ENCODE measurements at places on chromosomes 2 and 18.

DNA sequence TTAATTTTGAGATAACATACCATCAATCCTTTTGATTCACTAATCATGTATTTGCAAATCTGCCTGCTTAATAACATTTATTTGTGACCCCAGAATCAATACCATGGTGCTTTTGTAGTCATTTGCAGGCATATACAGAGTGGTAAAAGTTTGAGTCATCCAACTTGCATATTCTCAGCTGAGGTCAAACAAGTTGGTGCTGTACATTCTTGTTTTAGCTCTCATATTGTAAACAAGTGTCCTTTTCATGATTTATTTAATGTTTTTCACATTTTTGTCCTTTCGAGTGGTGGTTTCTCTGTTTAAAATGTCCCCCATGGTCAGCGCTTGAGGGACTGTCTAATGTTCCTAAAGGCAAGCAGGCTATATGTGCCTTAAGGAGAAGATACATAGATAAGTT lies 17.5 kb downstream of the RAB27B start:
- DNase-seq, result no peak

- no peak for DNase-seq
These were observed 41.4 kb downstream of the FOSL2 start for GRCh38 chr2:28433935-28434599.

DNA sequence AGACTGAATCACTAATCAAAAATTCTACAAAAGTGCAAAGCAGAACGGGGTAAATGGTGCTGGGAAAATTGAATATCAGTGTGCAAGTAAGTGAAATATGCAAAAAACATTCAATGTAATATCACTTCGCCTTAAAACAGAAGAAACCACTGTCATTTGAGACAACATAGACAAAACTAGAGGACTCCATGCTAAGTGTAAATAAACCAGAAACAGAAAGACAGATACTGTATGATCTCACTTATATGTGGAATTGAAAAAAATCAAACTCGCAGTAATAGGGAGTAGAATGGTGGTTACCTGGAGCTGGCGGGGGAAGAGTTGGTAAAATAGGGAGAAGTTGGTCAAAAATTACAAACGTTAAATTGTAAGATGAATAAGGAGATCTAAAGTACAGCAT lies 1420.0 kb upstream of the CDH2 start:
- no peak for DNase-seq

- DNase-seq, result no peak
These were observed 24.8 kb downstream of the TNS1 start for GRCh38 chr2:217977840-217978535.

GRCh38 chr2:142914507-142915313 lies 37.2 kb downstream of the KYNU start:
- peak; percentile 35 for DNase-seq

GRCh38 chr2:230447036-230447435 lies 31.0 kb downstream of the SP100 start:
- no peak for DNase-seq

GRCh38 chr2:68839260-68839833 lies 31.9 kb downstream of the BMP10 start:
- DNase-seq, result no peak

DNA sequence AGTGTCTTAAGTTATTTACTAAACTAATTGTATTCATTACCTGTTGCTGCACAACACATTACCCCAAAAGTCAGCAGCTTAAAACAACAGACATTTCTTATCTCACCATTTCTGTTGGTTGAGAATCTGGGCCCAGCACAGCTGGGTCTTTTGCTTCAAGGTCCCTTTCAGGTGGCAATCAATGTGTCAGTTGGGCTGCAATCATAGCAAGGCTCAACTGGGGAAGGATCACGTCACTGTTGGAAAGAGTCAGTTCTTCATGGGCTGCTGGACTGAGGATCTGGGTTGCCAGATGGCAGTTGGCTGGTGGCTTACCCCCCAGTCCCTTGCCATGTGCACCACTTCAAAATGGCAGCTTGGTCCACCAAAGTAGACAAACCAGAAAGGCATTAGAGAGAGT lies 261.2 kb downstream of the SUCLG1 start:
- no peak for DNase-seq

All from T47D (cell line).